ENCODE measurements at places on chromosomes 4 and X.

GRCh38 chr4:79425586-79425985, 17.6 kb upstream of the GK2 start:
- peak; percentile 18 for DNase-seq

DNA sequence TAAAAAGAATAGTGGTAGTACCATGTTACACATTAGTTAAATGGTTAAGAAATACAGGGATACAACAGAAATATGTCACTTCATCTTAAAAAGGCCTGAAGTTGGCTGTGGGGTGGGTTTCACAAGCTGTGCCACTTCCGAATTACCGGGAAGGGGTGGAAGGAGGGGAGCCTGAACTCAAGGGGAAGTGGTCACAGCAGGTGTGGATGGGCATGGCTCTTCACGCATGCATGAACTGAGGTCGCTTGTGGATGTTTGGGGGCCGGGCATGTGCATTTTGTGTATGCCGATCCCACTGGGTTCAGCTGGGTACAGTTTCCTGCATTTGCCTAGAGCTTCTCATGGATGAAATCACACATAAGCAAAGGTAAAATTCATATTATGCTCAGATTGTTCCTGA, 64.9 kb downstream of the CLCN4 start:
- DNase-seq, result no peak

DNA sequence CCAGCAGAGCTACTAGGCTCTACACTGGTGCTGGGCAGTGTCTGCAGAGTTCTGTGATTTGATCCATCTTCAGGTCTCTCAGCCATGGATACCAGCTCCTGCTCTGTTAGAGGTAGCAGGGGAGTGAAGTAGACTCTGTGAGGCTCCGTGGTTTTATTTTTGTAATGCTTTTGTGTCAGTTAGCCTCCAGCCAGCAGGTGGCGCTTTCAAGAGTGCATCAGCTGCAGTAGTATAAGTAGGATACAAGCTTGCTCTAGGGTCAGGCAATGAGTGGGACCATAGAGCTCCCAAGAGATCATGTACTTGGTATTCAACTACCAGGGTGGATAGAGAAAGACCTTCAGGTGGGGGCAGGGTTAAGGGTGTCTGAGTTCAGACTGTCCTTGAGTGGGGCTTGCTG, 362.5 kb upstream of the TRAM1L1 start:
- DNase-seq, result no peak

GRCh38 chr4:169765835-169766234, 8.1 kb upstream of the HPF1 start:
- DNase-seq, result no peak

GRCh38 chr4:183670960-183671555, 12.0 kb downstream of the TRAPPC11 start:
- no peak for DNase-seq

DNA sequence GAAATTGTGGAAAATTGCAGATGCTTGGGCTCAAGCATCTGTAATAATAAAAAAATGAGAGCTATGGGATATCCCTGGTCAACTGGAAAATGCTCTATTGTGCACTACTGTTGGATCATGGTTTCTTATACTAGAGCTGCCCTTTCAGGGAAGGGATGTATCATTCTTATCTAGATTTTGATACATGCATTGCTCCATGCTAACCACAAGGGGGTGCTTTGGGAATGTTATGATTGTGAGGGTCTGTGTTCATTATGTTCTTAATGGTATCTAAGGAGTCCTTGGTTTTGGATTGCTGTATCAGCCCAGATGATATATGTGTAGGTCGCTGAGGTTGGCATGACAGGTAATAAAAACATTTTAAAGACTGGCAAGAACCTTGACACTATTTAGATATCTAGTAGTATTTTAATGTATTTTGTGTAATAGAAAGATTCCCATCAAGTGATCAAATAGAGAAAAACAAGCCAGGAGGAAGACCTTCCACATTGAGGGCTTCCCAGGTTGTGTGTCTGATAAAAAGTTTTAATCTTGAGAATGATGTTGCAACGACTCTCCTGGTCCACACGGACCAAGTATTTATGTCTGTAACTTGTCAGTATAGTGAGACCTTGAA, 49.2 kb upstream of the TLR2 start:
- DNase-seq, result peak; percentile 20

- DNase-seq, result no peak
Measured at GRCh38 chrX:140190441-140191108, 225.3 kb upstream of the CXorf66 start.

- DNase-seq, result no peak
Measured at GRCh38 chr4:69818060-69818639, 41.8 kb downstream of the SULT1E1 start.

- no peak for DNase-seq
Measured at GRCh38 chrX:150405006-150405405, 41.9 kb downstream of the MAMLD1 start.

- no peak for DNase-seq
Measured at GRCh38 chr4:37675587-37676290, 10.4 kb downstream of the RELL1 start.

- DNase-seq, result no peak
Measured at GRCh38 chr4:108210989-108211835, 42.5 kb upstream of the LEF1 start.

DNA sequence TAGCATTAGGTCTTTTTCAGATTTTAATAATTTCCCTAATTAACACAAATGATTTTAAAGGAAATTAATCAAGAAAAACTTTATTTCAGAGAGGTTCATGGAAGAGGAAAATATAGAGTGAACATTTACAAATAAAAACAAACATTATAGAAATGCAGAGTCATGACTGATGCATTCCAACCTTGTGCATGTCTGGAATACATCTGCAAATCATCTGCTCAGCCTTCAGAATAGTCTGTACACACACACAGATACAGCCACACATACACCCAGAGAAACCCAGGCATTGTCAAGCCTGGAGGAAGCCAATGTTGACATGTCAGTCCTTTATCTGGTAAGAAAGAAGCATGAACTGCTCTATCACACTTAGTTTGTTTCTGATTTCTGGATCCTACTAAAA, 61.3 kb upstream of the NFKB1 start:
- peak; percentile 80 for DNase-seq

DNA sequence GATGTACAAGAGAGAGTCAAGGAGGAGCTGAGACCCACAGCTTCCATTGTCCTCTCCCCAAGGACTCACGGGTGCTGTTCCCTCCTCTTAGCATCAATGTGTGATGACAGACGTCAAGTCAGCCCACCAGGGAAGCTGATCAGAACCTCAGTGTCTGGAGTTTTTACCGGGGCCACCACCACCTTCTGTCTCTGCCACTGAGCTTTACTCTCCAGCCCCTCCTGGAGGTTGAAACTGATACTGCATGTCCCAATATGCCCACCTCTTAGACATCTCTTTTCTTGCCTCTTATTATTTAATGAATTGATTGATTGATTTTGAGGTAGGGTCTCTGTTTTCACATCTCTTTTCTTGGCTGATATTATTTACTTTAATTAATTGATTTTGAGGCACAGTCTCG, 10.3 kb upstream of the AKAP17A start:
- peak; percentile 8 for DNase-seq

- DNase-seq, result no peak
Measured at GRCh38 chr4:161894493-161895167, 269.2 kb downstream of the FSTL5 start.

- no peak for DNase-seq
Measured at GRCh38 chr4:153222707-153223426, 18.6 kb downstream of the TRIM2 start.

DNA sequence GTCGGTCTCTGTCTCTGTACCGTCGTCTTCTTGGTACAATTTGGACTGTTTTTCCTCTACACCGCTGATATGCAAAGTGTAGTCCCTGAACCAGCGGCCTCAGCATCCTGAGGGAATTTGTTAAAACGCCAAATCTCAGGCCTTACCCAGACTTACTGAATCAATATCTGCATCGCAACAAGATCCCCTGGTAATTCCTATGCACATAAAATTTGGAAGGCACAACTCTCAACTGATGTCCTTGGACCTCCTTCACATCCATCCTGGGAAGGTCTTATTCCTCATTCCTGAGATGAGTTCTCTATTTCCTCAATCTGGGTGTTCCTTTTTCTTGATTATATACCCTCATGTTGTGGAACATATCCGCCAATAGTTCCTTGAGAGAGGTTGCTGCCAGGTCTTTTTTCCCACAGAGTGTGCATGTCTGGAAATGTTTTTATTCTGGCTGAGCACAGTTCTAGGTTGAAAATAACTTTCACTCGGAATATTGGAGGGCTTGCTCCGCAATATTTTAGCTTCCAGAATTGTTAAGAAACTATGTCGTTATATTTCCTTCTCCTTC, 738 bp upstream of the HPF1 start:
- DNase-seq, result no peak

All from skin of body (tissue), 3 donors.